ENCODE measurements at places on chromosomes 1 and 21. TPM values are rescaled to one million over a fixed set of nuclear protein-coding genes. Genes with fewer than 3 reads are reported as not detected.

The CCDC30 gene
- total RNA-seq: 2.0 TPM

The ADCY10 gene
- 4.7 TPM for total RNA-seq

The PTBP2 gene
- total RNA-seq: 14.6 TPM

The GNAT2 gene
- 0.17 TPM for total RNA-seq

The CELA3A gene
- total RNA-seq: 0.23 TPM

The DMBX1 gene
- not detected for total RNA-seq

The NECAP2 gene
- total RNA-seq: 41.8 TPM

The FABP3 gene
- 4.2 TPM for total RNA-seq

- H3K4me3 ChIP-seq: no peak overlapping the region
- no peaks in the 10 kb centered on the region for H3K27me3 ChIP-seq
- no peak for DNase-seq
- H3K36me3 ChIP-seq: no peaks in the 10 kb centered on the region
- no peak overlapping the region for H3K27ac ChIP-seq
- H3K4me1 ChIP-seq: no peaks in the 10 kb centered on the region
These were observed 22.0 kb upstream of the FHAD1 start for GRCh38 chr1:15224974-15225373.

DNA sequence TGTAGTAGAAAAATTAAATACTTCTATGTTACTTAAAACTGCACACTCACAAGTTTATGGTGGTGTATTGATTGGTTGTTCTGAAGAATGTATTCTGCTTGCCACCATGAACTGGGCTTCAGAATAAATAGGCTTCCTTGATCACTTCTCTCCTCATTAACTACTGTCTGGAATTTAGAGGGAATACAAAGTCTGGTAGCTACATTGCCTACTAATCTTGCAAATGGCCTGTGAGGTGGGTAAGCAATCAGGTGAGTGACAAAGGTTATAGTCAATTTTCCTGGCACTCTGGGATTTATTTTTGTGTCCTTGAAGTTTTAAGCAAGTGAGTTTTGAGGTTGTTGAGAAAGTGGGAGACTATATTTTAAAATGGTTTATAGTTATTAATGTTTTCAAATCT is 101.8 kb downstream of the ROR1 start:
- no peak overlapping the region for H3K27ac ChIP-seq
- H3K36me3 ChIP-seq: no peaks in the 10 kb centered on the region
- no peaks in the 10 kb centered on the region for H3K4me1 ChIP-seq
- no peak for DNase-seq
- H3K4me3 ChIP-seq: no peak overlapping the region

DNA sequence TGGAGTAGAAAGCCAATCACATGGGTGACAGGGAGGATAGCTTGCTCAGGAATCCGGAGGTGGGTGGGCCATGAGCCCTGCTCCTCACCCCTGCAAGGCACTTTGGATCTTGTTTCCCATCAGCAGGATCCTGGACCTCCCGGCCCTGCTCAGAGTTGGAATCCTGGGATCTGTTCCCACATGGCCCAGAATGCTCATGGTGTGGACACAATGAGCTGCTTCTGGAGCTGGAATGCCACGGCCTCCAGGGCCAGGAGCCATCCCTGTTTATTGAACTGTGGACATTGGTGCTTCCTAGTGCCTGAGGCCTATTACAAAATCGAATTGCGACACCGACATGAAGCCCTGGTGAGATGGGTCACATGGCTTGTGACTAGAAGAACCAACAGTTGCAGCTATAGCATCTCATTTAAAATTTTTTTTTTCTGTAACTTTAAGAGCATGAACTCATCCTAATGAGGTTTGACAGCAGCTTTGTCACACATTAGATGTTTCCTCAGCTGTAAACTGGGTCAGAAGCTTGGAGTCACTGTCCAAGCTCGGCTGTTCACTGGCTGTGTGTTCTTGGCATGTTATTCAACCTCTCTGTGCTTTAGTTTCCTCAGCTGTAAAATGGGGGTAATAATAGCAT is 40.4 kb upstream of the GOLT1A start:
- peaks cover 41% of the 10 kb centered on the region for H3K4me1 ChIP-seq
- H3K4me3 ChIP-seq: no peak overlapping the region
- peak overlapping the region; percentile 73 for H3K27ac ChIP-seq
- peak; percentile 57 for DNase-seq
- H3K27me3 ChIP-seq: no peaks in the 10 kb centered on the region

DNA sequence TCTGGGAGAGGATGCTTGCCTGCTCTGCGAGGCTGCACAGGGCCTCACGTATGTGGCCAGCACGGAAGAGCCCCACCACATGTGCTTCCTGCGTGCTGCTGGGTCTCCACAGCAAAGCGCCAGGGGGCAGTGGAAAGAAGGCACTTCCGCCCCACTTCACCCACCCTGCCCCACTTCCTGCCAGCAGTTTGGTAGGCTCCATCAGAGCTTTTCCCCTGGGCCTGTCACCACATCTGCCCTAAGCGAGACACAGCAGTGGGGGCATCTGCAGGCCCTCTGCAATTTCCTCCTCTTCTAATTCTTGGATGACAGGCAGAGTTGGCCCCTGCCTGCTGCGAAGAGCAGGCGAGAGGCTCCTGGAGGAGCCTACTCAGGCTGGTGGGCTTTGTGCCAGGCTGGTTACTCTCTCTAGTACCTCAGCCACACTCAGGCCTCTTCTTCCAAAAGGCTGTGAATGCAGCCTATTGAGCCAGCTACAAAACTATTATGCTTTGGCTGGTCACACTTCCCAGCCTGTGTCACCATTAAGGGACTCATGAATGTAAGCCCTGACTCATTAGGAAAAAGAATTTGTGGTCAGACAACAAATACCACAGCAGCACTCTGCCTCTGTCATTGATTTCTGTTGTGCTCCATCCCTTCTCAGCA is 25.0 kb downstream of the CD244 start:
- no peak for DNase-seq
- no peak overlapping the region for H3K27ac ChIP-seq
- no peaks in the 10 kb centered on the region for H3K27me3 ChIP-seq

- H3K36me3 ChIP-seq: peaks cover 3% of the 10 kb centered on the region
- no peaks in the 10 kb centered on the region for H3K27me3 ChIP-seq
- DNase-seq: no peak
- no peak overlapping the region for H3K27ac ChIP-seq
- H3K4me3 ChIP-seq: no peak overlapping the region
These were observed 8.2 kb upstream of the MYOM3 start for GRCh38 chr1:24119859-24120756.

DNA sequence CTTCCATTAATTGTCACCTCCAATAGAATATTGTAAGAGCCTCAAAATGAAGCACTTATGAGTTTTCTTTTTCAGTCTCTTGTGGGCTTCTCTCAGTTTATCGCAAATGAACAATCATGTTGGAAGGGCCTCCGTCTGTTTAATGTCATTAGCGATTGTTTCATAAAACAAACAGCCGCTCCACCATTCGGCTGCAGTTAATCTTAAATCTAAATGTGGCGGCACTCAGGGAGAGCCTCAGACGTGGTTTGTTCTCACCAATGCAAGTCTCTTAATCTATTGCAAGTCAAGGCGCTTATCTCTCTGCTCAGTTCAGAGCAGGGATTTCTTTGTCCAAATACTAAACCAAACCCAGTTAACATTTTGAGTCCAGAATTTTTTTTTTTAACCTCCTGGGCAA is 34.9 kb upstream of the ESRRG start:
- H3K36me3 ChIP-seq: no peaks in the 10 kb centered on the region
- no peaks in the 10 kb centered on the region for H3K4me1 ChIP-seq
- H3K27ac ChIP-seq: no peak overlapping the region
- no peak for DNase-seq
- H3K27me3 ChIP-seq: no peaks in the 10 kb centered on the region

- peak overlapping the region; percentile 59 for H3K4me3 ChIP-seq
- no peak for DNase-seq
- H3K4me1 ChIP-seq: peaks cover 35% of the 10 kb centered on the region
These were observed 598 bp upstream of the ADIPOR1 start for GRCh38 chr1:202958544-202959275.

- H3K4me1 ChIP-seq: peaks cover 53% of the 10 kb centered on the region
- H3K27me3 ChIP-seq: no peaks in the 10 kb centered on the region
- H3K36me3 ChIP-seq: no peaks in the 10 kb centered on the region
- H3K4me3 ChIP-seq: no peak overlapping the region
These were observed 136.6 kb downstream of the PROX1 start for GRCh38 chr1:214124281-214124805.

DNA sequence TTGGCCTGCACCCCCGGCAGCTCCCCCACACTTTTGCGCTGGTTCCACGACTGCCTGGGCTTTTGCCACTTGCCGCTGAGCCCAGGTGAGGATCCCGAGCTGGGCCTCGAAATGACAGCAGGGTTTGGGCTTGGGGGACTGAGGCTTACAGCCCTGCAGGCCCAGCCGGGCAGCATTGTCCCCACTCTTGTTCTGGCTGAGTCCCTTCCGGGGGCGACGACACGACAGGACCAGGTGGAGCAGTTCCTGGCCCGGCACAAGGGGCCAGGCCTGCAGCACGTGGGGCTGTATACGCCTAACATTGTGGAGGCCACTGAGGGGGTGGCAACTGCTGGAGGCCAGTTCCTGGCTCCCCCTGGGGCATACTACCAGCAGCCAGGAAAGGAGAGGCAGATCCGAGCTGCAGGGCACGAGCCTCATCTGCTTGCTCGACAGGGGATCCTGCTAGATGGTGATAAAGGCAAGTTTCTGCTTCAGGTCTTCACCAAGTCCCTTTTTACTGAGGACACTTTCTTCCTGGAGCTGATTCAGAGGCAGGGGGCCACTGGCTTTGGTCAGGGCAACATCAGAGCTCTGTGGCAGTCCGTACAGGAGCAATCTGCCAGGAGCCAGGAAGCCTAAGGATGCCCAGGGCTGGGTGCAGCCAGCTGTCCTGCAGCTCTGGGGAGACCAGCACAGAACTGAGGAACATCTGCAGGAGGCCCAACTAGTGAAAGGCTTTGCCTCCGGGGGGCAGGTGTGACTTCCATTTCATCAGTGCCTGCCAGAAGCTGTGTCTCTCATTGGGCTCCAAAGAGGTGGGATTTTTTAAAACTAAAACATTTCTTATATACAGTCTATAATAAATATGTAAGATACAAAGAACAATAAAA is 1.2 kb downstream of the HPDL start:
- H3K27me3 ChIP-seq: no peaks in the 10 kb centered on the region
- H3K4me1 ChIP-seq: peaks cover 3% of the 10 kb centered on the region
- no peak overlapping the region for H3K4me3 ChIP-seq
- H3K36me3 ChIP-seq: peaks cover 18% of the 10 kb centered on the region

GRCh38 chr1:183837062-183837461 is 32.1 kb downstream of the RGL1 start:
- no peaks in the 10 kb centered on the region for H3K4me1 ChIP-seq
- no peaks in the 10 kb centered on the region for H3K27me3 ChIP-seq
- DNase-seq: no peak
- H3K27ac ChIP-seq: no peak overlapping the region
- H3K36me3 ChIP-seq: no peaks in the 10 kb centered on the region

- H3K36me3 ChIP-seq: no peaks in the 10 kb centered on the region
- H3K27ac ChIP-seq: no peak overlapping the region
- no peaks in the 10 kb centered on the region for H3K27me3 ChIP-seq
- no peak overlapping the region for H3K4me3 ChIP-seq
These were observed 33.5 kb upstream of the MACF1 start for GRCh38 chr1:39170731-39171667.

- no peaks in the 10 kb centered on the region for H3K27me3 ChIP-seq
- H3K4me3 ChIP-seq: no peak overlapping the region
- H3K27ac ChIP-seq: no peak overlapping the region
- H3K4me1 ChIP-seq: peaks cover 1% of the 10 kb centered on the region
- H3K36me3 ChIP-seq: no peaks in the 10 kb centered on the region
- no peak for DNase-seq
These were observed 176.1 kb downstream of the GRIK1 start for GRCh38 chr21:29763674-29764073.

DNA sequence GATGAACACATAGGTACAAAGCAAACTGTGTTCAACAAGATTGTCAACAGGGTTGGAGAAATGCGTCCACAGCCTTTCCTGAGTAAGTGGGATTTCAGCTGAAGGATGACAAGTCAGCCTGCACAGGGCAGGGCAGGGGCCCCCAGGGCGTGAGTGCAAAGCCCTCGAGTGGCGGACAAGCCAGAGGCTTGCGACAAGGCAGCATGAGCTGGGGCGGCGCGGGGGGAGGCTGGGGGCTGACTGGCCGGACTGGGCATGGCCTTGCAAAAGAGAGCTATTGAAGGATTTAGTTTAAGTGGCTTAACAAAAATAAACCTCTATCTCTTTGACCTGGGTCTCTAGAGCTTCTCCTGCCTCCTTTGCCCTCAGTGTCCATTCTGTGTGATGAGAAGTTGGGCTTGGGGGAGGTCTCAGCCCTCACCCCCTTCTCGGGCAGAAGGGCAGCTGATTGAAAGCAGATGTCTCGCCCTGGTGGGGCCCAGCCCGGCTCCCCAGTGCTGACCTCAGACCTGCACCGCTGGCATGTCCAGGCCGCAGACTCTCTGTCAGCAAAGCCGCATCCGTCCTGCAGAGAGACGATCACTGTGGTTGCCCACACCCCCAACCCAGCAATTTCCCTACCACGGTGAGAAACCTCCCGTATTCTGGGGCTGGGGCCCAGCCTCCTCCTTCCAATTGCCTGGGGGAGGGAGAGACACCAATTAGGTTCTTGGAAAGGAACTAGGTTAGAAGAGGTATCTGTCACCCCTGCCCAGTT is 24.3 kb upstream of the EPS8L3 start:
- H3K27me3 ChIP-seq: no peaks in the 10 kb centered on the region
- no peaks in the 10 kb centered on the region for H3K4me1 ChIP-seq
- no peaks in the 10 kb centered on the region for H3K36me3 ChIP-seq
- no peak overlapping the region for H3K27ac ChIP-seq
- DNase-seq: no peak

DNA sequence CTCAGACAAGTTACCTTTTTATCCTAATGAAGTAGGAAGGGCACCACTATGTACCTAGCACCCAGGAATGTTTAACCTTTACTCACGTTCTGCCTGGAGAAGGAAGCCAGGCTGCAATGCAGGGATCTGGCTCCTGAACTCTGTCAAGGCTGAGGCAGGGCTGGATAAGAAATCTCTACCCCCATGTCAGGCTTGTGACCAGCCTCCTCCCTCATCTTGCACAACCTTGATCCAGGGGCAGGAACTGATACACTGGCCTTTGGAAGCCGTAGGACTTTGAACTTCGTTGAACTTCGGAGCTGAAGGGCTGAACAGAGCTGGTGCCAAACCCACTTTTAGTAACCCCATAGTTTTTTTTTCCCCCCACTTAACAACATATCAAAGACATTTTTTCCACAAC is 8.0 kb upstream of the AKR1A1 start:
- H3K27me3 ChIP-seq: no peaks in the 10 kb centered on the region
- no peaks in the 10 kb centered on the region for H3K36me3 ChIP-seq
- peak overlapping the region; percentile 63 for H3K27ac ChIP-seq
- DNase-seq: peak; percentile 47

GRCh38 chr1:210129759-210130158 is 102.8 kb upstream of the SERTAD4 start:
- H3K4me1 ChIP-seq: no peaks in the 10 kb centered on the region
- H3K36me3 ChIP-seq: no peaks in the 10 kb centered on the region
- no peaks in the 10 kb centered on the region for H3K27me3 ChIP-seq
- DNase-seq: no peak
- no peak overlapping the region for H3K4me3 ChIP-seq

- no peak overlapping the region for H3K27ac ChIP-seq
- no peak for DNase-seq
- no peaks in the 10 kb centered on the region for H3K36me3 ChIP-seq
- H3K27me3 ChIP-seq: no peaks in the 10 kb centered on the region
These were observed 5.7 kb downstream of the IL23R start for GRCh38 chr1:67171978-67172377.
